Right atrium auricular region (tissue), 2 donors: ENCODE measurements at places on chromosomes 7 and 10. TPM values are rescaled to one million over a fixed set of nuclear protein-coding genes. Genes with fewer than 3 reads are reported as not detected.
A peak's percentile ranks its signal among the peaks of the same experiment; 100 is the strongest.

Gene SYT15B
- total RNA-seq = 1.5 TPM

Gene FAM25G
- total RNA-seq = not detected

DNA sequence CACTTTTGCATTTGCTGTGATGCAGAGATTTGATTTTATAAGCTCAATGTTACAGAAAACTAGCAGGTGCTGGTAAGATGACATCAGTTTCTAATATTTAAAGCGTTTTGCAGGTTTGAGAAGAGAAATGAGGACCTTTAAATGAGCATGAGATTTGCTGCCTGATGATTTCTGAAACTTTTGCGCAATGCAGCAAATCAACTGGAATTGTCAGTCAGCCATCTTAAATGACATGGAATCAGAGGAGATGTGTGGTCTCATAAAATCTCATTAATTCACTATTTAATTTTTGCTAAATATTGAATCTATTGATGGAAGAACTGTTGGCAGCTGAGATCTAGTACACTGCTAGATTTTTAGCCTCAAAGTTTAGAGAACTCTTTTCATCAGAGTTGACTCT is 3.9 kb downstream of the RBM17 start:
- no peak for DNase-seq

DNA sequence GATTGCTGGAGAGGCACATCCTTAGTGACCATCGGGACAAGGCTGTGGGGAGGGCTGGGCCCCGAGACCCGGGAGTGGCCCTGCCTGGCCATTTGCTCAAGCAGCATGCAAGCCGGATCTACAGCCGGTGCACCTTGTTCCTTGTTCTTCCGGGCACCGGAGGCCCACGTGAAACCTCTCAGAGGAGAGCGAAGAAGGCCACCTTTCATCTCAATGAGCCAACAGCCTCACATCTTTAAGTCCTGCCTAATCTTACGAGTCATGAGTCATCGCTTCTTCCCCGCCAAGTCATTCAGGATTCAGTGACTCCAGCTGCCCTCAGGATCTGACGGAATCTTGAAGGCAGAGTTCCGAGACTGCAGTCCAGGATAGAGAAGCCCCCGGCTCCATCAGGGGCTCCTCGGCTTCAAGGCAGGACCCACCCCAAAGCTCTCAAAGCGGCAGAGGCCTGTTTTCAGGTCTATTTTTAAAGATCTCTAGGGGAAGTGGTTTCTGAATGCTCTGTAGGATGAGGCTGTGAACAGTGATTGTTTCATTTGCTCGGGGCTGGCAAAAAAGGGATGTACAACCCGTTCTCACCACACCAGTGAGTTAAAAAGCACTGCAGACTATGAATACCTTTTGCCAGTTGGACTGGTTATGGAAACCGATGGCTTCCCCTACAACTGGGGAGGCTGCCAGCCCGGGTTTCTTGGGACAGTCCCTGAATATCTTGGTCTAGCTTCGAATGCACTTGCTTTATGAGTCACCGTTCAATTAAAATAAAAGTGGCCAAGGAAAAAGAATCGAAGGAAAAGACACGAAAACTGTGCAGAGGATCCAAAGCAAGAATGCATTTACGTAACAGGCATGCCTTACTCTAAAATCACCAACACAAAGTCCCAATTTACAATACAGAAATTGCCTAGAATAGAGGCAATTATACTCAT is 57.2 kb upstream of the ECHDC3 start:
- peak; percentile 80 for DNase-seq

GRCh38 chr7:92735707-92736106 is 100.7 kb downstream of the CDK6 start:
- no peak for DNase-seq

- no peak for DNase-seq
These were observed 86.3 kb downstream of the IMMP2L start for GRCh38 chr7:111475959-111476358.

DNA sequence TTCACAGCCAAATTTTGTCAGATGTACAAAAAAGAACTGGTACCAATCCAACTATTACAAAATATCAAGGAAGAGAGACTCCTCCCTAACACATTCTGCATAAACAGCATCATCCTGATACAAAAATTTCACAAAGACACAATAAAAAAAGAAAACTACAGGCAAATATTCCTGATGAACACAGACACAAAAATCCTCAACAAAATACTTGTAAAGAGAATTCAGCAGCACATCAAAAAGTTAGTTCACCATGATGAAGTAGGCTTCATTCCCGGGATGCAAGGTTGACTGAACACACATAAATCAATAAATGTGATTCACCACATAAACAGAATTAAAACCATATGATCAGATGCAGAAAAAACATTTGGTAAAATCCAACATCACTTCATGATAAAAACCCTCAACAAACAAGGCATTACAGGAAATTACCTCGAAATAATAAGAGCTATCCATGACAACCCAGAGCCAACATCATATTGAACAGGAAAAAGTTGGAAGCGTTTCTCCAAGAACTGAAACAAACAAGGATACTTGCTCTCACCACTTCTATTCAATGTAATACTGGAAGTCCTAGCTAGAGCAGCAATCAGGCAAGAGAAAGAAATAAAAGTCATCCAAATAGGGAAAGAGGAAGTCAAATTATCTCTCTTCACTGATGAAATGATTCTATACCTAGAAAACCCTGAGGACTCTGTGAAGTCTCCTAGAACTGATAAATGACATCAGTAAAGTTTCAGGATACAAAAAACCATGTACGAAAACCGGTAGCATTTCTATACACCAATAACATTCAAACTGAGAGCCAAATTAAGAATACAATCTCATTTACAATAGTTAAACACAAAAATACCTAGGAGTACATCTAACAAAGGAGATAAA is 223.1 kb downstream of the REEP3 start:
- no peak for DNase-seq
